ENCODE measurements at places on chromosomes 3 and 15.

DNA sequence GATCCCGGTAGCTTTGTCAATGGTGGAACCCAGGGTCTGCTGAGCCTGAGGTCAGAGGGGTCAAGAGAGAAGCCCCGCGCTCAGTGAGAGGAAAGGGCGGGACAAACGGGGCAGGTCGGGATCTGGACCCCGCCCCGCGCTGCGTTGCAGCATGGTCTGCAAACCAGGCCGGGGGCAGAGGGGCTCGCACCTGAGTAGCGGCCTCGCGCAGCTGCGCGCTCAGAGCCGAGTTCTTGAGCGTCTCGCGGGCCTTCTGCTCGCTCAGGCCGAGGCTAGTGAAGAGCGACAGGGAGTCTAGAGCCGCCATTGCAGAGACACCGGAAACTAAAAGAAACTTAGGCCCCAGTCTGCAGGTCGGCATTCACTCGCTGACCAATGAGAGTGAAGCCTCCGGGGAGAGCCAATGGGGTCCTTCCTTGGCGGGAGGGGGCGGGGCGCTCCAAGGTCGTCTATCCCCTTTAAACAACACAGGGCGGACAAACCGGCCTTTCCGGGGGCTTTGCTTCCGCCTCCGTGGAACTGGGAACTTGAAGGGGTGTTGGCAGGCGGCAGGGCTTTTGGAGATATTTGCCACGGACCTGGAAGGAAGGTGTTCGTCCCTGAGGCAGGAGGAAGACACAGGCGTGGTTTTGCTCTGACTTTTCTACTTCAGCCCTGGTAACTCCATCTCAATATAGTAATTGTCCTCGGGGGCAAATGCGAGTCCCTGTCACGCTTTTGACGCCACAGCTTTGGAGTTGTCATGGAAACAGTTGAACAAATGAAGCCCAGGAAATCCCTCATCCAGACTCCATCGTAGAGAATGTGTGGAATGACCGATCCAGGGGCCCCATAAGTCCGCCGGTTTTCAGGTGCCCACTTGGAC, at the start of gene QARS1:
TSS of gene QARS1 (minus strand) at position 331 of the 865 bp plus-strand sequence. CDS start at position 307, 24 bp downstream.
- peak; percentile 91 for DNase-seq

- DNase-seq: no peak
These were observed 229.4 kb downstream of the FEZF2 start for GRCh38 chr3:62143843-62144450.

DNA sequence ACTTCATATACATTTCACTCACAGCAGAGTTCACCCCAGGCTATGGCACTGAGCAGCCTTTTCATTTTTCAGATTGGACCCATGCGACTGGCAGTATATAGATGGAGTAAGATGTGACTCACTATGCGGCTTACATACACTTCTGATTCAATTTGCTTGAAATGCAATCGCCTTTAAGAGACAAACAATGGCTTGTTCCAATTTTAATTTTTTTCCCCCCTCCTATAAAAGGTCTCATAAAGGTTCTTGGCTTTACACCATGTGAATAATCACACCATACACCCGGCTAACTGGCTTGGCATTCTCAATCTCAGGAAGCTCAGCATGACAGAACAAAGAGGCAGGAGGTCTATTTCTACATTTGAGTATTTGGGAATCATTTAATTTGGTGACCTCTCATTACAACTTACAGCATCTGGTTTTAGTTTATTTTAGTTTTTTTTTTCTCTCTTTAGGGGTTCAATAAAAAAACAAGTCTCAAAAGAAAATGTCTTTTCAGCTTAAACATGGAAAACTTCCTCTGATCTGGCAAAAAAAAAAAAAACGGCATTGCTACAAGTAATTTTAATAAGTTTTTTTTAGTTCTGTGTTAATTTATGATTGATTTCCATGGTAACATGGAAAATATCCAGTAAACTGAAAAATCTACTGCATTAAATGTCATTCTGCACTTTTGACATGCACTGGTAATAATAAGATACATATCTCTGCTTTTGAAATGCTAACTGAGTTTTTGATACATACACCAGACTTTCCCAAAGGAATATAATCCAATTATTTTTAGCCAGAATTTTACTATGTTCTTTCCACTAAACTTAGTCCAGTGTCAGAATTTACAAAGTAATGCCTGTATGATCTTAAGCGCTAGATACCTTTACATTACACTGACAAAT, 38.8 kb downstream of the GADL1 start:
- DNase-seq: no peak

- no peak for DNase-seq
These were observed 3.4 kb downstream of the PPM1M start for GRCh38 chr3:52248816-52249547.

DNA sequence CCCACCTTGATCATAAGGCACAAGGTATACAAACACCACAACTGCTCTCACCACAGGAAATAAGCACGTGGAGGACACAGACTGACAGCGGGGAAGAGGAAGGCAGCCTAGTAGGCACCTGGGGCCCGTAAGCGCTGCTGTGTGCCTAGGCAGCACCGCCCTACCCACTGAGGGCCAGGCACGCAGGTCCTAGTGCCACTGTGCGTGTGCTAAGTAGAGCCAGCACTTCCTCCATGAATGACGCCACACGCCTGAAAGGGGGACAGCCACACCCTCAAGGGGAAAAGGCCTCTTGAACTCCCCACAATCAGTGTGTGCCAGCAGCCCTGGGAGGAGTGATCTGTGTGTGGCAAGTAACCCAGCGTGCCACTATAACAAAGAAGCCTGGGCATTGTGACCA, 73.0 kb downstream of the ATP1B3 start:
- no peak for DNase-seq

- no peak for DNase-seq
These were observed 599.0 kb downstream of the MAGI1 start for GRCh38 chr3:65439641-65440284.

DNA sequence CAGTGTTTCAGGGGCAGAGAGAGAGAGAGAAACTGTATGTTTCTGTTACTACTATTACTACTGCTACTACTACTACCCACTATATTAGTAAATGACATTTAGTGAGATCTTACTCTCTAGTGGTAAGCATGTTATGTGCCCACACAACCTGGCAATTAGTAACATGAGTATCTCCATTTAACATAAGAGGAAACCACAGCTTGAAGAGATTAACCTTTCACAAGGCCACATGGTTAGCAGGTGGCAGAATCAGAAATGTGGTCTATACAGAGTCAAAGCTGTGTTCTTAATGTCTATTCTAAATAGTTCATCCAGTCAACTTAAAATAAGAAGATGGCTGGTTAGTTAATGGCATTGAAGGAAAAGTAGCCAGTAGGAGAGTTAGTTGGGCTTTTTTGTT, 961.6 kb downstream of the MCTP2 start:
- DNase-seq: no peak

DNA sequence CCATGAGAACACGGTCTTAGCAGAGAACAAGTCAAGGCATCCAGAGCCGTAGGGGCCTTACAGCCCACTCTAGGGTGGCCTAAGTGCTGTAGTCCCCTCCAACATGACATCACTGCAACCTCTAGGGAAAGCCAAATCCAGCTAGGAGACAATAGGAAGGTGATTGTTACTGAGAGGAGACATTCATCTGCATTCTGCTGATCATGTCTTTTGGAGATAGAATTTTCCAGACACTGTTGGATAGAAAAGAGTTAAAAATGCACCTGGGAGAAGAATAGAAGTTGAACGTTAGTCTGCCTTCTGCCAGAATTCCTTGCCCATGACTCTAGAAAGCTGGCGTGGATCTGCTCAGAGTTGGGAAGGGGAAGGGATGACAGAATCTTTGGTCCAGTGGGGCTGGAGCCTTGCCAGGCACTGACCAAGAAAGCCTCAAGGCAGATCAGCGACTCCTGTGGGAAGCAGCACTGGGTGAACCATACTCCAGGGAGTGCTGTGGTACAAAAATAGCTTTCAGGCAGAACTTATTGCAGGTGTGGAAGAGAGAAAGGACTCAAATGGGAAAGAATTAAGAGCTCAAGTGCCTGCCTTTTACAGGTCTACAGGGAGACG, 44.8 kb upstream of the RAF1 start:
- peak; percentile 86 for DNase-seq

- no peak for DNase-seq
These were observed 324.0 kb downstream of the UACA start for GRCh38 chr15:70439304-70439877.

- DNase-seq: no peak
These were observed 849 bp downstream of the RRP9 start for GRCh38 chr3:51940648-51941462.

DNA sequence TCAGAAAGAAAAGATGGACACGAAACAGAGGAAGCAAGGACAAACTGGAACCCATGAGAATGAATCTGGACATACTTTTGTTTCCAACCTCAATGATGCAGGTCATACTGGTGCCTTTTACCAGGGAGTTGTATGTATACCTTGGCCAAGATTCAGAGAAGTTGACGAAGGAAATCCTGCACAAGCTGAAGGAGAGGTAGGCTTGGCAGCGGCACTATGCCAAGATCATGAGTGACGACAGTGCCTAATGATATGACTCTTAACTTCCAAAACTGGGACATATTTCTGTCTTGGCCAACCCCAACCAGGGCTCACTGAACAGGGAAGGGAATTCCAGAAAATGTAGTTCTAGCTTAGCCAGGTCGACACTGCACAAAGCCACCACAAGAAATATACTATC, 149.2 kb upstream of the SLCO3A1 start:
- DNase-seq: no peak

GRCh38 chr3:13561967-13562366, 13.0 kb downstream of the FBLN2 start:
- DNase-seq: no peak

DNA sequence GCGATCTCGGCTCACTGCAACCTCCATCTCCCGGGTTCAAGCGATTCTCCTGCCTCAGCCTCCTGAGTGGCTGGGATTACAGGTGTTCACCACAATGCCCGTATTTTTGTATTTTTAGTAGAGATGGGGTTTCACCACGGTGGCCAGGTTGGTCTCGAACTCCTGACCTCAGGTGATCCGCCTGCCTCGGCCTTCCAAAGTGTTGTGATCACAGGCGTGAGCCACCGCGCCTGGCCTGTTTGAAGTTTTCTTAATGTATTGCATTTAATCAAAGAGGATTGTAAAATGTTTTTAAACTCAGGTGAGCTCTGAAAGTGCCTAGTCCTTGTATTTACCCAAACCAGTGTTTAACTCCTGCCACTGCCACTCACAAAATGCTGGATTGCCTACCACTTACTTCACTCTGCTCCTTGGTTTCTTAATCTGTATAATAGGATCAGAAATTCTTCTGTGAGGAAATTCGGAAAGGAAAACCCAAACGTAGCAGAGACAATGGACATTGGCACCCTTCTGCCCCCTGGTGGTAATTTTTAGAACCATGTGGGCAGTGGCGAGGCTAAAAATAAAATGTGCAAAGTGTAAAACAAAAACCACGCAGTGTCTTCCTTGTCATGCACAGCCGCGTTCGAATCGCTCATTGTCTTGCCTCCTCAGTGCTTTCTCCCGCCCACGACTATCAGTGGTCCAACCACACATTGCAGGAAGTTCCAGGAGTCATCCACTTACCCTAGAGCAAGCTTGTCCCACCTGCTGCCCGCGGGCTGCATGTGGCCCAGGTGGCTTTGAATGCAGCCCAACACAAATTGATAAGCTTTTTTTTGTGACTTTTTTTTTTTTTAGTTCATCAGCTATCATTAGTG, 27.3 kb downstream of the CEP19 start:
- no peak for DNase-seq

DNA sequence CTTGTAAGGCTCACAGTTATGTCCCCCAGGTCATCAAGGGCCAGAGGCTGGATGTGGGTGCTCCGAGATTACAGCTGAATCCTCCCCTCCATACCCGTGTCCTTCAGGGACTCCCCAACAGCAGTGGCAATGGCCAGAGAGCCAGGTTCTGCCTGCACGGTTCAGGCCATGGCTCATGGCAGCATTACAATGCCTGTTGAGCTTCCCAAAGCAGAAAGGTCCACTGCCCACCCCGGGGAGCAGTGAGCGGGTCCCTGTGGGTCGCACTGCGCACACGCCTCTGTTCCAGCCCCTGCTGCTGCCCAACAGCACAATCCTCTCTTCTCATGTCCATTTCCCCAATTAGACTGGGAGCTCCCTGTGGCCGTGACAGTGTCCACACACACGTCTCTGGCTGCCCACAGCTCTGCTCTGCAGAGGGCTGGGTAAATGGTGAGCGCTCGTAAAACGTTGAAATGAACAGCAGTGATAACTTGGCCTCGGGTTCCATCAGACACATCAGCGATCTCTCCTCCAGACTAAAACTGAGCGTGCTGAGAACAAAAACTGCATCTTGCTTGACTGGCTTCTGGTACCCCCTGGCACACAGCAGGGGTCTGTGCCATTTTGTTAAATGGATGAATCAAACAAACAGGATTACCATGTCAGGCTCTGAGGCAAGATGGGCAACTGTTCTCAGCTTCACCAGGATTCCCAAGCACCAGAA, 80.4 kb downstream of the VGLL4 start:
- no peak for DNase-seq

DNA sequence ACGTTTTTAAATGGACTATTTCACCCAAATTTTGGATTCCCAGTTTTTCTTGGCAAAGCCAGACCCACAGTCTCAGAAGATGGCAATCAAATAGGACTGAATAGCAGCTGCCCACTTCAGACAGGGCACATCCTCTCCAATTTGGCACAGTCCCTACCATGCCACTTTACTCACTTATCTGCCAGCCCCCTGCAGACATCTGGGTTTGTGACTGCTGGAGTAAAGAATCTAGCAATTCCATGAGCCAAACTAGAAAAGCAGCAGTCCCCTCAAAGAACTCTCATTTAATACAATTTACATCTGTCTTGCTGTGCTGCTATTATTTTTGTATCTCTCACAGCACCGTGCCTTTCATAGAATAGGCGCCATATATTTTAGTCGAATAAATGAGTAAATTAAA, 16.0 kb upstream of the LRRN1 start:
- no peak for DNase-seq

GRCh38 chr3:67381667-67382272, 272.6 kb downstream of the SUCLG2 start:
- no peak for DNase-seq

- no peak for DNase-seq
These were observed 11.1 kb upstream of the TMC3 start for GRCh38 chr15:81384891-81385720.

- no peak for DNase-seq
These were observed 805.8 kb downstream of the FHIT start for GRCh38 chr3:60445446-60445845.

- DNase-seq: no peak
These were observed 53.7 kb upstream of the FAM174B start for GRCh38 chr15:92709110-92709790.

DNA sequence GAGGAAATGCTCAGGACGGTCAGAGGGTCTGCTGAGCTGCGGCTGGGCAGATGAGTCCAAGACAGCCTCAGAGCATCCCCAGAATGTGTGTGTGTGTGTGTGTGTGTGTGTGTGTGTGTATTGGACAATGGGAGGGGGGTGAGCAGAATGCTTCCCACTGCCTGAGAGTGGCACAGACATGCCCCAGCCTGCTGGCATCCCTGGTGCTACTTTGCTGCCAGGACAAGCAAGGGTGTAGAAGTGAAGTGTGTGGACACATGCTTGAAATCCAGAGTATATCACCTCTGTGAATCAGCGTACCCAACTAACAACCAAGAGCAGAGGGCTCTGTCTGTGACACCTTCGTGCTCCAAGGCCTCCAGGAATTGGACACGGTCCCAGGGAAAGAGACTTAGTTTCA, 76.3 kb downstream of the SLC9A9 start:
- DNase-seq: no peak
